ENCODE measurements at places on chromosomes 3 and 15. TPM values are rescaled to one million over a fixed set of nuclear protein-coding genes. Genes with fewer than 3 reads are reported as not detected.

KLHL6 gene
- polyA plus RNA-seq = 1.9 TPM

LDHAL6B gene
- polyA plus RNA-seq = not detected

ACTC1 gene
- 0.89 TPM for polyA plus RNA-seq

ITIH4 gene
- polyA plus RNA-seq = 2.7 TPM

CELF6 gene
- 0.89 TPM for polyA plus RNA-seq

TERC gene
- polyA plus RNA-seq = 0.48 TPM

PLA2G4D gene
- 0.18 TPM for polyA plus RNA-seq

DNA sequence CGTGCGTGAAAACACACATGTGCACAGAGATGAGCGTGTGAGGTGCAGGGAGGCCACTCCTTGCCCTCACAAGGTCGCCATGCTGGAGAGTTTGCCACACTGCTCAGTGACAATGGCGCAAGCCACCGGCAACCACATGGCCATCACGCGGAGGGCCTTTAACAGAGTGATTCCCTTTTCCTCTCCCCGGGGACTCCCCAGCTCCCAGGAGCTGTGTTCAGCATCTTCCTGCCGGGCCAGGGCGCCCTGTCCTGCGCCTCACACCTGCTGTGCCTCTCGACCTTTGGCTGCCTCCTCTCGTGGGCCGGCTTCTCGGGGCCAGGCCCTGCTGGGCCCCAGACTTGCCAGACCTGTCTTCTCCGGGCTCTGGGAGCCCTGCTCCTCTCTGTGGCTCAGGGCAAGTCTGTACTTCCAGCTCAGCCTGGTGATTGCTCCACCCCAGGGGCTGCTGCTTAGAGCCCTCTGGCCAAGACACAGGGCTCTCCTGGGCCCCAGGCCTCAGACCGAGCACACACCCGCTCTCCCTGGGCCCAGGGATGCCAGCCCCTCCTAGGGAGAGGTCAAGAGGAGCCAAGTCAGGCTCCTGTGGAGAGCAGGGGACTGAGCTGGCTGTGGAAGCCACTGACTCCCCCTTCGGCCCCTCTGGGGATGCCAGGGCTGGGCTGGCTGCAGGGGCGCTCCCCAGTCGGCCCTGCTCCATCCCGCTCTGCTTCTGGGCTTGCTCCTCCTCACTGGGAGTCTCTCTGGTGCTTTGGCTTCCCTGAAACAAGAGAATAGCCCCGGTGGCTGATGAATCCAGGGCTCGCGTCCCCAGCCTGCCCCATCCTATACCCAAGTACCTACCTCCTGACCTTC lies 5.6 kb downstream of the CCDC9B start:
- DNase-seq = peak; percentile 44

DNA sequence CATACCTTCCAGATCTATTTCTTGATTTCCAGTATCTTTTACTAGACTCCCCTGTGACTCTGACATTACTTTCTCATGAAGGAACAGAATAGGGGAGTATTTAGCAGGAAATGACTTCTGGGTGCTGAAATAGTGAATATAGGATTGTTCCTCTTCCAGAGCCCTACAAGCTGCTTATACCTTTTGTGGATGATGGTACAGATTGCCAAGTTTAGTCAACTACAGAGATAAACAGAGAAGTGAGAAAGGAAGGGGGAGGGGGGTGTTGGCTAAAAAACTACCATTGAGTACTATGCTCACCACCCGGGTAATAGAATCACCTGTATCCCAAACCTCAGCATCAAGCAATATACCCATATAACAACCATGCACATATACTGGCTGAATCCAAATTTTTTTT lies 298.3 kb upstream of the GPR149 start:
- no peak for DNase-seq

DNA sequence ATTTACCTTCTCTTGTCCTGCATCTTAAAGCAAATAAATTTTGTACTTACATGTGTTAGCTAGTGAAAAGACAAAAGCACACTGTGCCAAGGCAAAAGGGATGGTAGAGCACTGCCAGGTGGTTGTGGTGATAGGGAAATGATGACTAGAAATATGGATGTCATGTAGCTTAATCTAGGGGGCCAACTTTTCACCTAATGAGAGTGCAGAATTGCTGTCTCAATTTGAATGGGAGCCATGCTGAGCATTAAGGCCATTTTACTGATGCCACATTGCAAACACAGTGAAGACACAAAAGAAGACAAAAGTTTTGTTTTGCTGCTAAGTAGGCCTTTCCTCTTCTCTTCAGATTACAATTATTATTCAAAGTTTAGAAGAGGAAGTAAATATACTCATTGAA lies 274.7 kb downstream of the PDCD6IP start:
- DNase-seq = no peak

DNA sequence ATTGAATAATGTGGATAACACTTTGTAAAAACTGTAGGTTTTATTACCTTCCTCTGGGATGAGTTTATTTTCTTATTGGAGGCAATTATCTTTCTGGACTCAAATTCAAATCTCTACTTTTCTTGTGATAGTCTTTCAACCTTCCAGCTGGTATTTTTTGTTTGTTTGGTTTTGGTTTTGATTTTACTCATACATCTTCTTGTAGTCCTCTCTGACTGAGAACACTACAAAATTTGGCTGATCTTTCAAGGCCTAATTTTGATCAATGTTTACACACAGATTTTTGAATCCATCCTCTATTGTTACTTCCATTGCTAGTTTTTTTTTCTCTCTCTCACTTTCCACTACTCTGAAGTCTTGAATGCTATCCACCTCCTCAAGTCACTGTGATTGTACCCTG lies 303.8 kb upstream of the NECTIN3 start:
- DNase-seq = no peak

- DNase-seq = no peak
These were observed 31.6 kb upstream of the CLASP2 start for GRCh38 chr3:33749546-33750210.

DNA sequence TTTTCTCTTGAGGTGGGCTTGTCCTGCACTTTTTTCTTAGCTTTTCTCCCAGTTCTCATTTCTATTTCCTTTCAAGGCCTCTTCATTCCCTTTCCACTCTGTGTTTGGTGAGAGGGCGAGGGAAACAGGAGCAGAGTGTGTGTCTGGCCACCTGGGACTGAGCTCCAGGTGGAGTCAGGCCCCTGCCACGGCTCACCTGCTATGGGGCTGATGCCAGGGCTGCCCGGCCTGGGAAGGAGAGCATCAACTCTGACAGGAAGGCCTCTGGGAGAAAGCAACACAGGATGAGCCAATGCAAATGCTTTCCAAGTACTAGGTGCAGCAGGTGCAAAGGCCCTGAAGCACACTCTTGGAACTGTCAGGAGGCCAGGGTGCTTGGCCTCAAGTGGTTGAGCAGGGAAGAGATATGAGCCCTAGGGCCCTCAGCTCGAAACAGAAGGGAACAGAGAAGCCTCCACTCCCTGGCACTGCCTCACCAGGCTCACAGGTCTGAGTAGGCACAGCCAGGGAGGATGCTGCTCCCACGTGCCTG lies 27.3 kb upstream of the DUSP7 start:
- DNase-seq = no peak

DNA sequence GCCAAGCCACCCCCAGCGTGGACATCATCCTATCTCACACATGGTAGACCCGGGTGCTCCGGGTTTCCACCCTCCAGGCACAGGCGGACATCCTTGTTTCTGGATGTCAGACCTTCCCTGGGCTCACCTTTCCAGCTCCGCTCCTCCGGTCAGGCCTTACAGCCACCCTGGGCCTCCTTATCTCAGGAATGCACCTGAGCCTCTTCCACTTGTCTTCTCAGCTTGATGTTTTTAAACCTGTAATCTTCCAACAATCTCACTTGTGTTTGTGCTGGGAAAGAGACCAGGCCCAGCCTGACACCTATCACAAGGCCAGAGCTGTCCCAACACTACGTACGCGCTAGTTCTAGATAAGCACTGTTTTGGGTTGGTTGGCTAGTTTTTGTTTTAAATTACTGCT lies 53.9 kb downstream of the NIPA2 start:
- no peak for DNase-seq

- DNase-seq = no peak
These were observed 425.9 kb upstream of the TGFBR2 start for GRCh38 chr3:30180310-30181177.

GRCh38 chr3:127753338-127753737 lies 69.0 kb downstream of the MGLL start:
- DNase-seq = no peak

GRCh38 chr3:113751141-113751540 lies 4.3 kb downstream of the ATP6V1A start:
- DNase-seq = no peak

GRCh38 chr3:184347321-184348056 lies 10.1 kb downstream of the FAM131A start:
- no peak for DNase-seq

- DNase-seq = peak; percentile 63
These were observed 145.5 kb upstream of the TPM1 start for GRCh38 chr15:62896969-62897486.

DNA sequence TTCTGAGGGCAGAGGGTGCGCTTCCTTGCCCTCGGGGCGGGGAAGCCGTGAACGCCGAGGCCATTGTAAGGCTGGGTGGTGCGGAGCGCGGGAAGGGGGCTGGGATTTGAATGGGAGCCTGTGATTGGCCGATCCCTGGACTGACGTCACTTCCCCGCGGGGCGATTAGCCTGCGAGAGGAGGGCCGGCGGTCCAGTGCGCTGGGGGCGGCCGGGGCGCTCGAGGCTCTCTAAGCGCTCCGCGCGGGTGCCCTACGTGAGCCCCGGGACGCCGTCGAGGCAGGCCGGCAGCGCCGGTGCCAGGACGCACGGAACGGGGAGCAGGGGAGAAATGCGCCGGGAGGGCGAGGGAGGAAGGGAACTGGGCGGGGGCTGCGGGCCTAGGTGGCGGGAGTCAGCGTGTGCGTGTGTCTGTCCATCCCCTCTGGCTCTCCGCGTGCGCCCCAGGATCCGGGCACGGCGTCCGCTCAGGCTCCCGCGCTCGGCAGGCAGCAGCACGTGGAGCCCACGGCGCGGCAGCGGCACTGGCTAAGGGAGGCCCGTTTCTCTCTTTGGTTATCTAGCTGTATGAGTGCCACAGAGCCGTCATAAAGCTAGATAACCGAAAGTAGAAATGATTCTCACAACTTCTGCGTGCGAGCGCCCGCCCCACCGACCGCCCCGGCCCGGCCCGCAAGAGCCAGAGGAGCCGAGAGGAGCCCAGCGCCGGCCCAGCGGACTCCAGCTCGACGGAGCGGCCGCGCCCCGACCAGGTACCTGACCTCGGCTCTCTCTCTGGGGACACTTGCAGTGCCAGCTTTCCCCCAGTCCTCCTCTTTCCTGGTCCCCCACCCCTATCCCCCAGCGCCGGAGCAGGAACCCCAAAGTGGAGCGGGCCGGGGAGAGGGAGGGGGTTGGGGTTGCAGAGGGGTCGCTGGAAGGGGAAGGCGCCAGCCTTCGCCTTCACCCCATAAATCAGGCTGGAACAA lies 33.1 kb upstream of the POLG start:
- DNase-seq = peak; percentile 28

GRCh38 chr15:38996111-38996631 lies 431.6 kb upstream of the RASGRP1 start:
- no peak for DNase-seq

DNA sequence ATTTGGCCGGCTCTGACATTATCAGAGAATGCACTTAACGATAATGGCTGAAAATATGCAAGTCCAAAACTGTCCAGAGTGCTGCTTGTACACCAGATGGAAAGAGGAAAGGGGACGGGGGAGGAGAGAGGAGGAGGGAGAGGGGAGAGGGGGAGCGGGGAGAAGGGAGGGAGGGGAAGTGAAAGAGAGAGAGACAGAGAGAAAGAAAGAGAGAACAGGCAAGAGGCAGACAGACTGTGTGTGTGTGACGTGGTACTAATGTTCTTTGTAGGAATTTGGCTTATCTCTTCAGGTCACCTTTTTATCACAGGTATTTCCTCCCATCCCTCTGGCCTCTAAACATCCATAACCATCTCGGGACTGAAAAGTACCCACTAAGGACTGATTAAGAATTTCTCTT lies 75.1 kb upstream of the LMOD3 start:
- no peak for DNase-seq

DNA sequence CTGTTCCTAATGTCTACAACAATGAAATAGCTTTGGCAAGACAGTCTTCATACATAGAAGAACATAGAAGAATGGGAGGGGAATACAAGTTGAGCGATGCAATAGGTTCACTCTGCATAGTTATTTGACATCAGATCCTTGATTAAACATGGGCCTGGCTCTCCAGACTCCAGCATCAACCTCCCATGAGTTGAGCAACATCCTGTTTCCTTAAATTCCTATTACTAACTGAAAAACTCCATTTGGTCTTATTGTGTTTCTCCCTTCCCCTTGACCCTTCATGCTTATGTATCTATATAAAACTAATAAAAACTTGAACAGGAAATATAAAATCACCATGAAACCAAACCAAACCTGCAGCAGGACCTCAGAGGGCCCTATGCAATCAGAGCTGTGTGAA lies 304.5 kb upstream of the SATB1 start:
- no peak for DNase-seq

- no peak for DNase-seq
These were observed 152.2 kb downstream of the TCF12 start for GRCh38 chr15:57070674-57071073.

GRCh38 chr3:59374091-59374817 lies 324.4 kb upstream of the CFAP20DC start:
- no peak for DNase-seq

DNA sequence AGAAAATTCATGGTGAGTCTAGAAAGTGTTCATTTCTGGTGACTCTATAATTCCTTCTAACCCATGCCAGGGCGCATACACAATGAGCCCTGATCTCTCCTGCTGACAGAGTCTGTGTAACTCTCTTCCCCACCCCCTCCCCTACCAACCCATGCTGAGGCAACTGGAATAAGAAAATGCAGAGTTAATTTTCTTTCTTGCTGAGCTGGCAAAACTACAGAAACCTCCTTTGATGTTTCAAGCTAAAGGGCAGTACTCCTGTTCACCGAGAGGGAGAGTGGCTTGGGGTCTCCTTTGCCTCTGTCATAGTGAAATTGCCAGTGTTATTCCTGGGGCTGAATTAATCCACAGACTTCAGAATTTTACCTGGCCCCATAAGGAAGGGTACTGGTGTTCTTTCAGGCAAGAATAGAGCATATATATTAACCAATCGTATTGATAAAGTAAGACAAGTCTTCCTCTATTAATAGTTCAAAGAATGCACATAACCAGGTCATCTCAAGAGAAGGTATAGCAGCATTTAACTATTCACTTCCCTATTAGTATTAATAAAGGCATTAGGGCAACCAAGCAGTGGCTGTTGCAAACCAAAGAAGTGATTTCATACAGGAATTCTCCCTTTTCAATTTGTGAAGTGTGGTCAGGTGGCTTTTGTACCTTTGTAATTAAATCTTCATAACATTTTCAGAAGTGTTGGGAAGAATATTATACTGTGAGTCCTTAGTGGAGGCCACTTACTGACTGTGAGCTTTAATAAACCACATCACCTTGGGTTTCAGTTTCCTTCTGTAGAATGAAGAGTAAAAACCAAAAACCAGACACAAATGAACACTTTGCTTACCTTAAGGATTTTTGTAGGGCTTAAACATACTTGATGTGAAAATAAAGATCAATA lies 4.1 kb downstream of the GAP43 start:
- no peak for DNase-seq

DNA sequence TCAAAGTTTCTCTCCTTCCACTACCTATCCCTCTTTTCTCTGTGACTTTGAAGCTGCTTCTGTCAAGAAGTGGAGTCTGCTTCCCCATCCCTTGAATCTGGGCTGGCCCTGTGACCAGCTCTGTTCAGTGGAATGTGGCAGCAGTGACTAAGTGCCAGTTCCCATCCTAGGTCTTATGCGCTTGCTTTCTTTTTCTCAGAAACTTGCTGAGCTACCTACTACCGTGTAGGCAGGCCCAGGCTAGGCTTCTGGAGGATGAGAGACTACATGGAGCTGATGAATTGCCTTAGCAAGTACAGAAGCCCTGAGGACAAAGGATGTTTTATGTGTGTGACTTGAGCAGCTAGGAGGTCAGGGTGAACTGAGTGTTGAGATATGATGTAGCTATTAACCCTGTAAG lies 123.2 kb downstream of the PDCD6IP start:
- no peak for DNase-seq

- no peak for DNase-seq
These were observed 76.3 kb downstream of the KLHL25 start for GRCh38 chr15:85718271-85718971.
